ENCODE measurements at places on chromosomes 16 and 17.
A peak's percentile ranks its signal among the peaks of the same experiment; 100 is the strongest.

GRCh38 chr16:2698965-2699750 is 16.8 kb downstream of the KCTD5 start:
- DNase-seq = no peak

DNA sequence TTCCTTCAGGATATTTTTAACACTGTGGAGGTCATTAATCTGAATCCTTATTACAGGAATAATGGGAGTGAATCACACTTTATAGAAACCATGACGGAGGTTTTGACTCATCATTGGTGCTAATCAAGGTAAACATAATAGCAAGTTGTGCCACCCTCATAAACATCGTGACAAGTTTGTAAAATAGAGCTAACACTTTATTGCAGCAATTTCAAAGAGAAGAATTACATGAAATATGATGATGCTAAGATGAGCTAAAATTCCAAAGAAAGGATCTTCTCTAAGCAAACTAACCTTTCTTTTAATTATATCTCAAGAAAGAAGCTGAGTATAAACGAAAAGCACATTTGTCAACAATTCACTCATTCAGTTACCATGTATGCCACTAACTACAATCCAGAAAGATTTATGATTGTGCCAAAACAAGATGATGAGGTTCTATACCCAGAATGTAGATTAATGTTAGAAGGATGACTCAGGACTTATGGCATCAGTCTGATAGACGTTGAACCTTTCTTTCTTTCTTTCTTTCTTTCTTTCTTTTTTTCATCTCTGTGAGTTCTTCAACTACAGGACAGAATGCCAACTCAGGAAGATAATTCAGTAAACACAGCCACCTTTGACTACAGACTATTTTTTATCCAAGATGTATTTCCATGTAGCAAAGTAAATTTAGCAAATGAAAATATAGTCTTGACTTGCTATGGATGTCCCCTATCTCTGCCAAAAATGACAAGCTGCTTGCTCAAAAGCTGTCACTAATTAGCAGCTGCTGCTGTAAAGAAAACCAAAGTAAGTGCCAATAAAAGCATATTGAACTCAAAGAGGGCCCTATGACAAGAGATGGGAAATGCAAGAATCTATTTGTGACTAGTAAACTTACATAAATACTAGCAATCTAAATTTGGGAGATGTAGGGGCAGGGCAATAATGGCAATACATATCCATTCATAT is 23.3 kb downstream of the STAT5B start:
- no peak for DNase-seq

- DNase-seq = no peak
Observed at GRCh38 chr17:72702136-72702735, 390.3 kb downstream of the SLC39A11 start.

DNA sequence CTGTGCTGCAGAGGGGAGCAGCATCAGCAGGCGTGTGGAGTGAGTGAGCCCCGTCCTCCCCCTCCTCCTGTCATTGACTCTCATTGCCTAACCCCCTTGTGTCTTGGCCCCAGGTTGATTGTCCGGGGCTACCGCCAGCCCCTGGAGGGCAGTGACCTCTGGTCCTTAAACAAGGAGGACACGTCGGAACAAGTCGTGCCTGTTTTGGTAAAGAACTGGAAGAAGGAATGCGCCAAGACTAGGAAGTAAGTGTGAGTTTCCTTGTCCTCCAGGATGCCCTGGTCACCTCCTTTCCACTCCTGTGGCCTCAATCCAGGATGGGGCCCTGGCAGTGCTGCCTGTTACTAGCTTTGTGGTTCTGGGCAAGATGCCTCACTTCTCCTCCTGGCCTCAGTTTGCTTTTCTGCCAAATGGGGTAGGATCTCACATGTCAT is 87.0 kb downstream of the ABCC1 start:
- no peak for DNase-seq

DNA sequence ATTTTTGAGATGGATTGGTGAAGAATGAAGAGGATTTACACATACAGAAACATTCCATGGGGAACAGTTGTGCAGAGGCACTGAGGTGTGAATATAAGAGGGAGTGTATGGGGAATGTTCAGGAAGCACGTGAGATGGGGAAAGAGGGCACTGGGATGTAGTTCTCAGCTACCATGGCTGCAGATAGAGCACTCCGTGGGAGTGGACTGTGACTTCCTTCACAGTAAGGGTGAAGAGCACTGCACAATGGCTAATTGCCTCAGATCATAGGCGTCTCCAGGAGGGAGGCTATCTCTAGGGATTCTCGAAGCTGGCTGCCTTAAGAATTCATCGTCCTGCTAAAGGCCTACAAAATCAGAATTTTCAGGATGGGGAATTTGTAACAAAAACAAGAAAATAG is 7.0 kb downstream of the YPEL2 start:
- no peak for DNase-seq

GRCh38 chr16:66382171-66382965 is 15.9 kb downstream of the CDH5 start:
- DNase-seq = peak; percentile 32

- no peak for DNase-seq
Observed at GRCh38 chr17:78600181-78600721, 23.1 kb upstream of the DNAH17 start.

- DNase-seq = no peak
Observed at GRCh38 chr17:68972119-68972704, 17.0 kb upstream of the ABCA8 start.

- no peak for DNase-seq
Observed at GRCh38 chr17:60392845-60393702, 1.1 kb upstream of the USP32 start.

DNA sequence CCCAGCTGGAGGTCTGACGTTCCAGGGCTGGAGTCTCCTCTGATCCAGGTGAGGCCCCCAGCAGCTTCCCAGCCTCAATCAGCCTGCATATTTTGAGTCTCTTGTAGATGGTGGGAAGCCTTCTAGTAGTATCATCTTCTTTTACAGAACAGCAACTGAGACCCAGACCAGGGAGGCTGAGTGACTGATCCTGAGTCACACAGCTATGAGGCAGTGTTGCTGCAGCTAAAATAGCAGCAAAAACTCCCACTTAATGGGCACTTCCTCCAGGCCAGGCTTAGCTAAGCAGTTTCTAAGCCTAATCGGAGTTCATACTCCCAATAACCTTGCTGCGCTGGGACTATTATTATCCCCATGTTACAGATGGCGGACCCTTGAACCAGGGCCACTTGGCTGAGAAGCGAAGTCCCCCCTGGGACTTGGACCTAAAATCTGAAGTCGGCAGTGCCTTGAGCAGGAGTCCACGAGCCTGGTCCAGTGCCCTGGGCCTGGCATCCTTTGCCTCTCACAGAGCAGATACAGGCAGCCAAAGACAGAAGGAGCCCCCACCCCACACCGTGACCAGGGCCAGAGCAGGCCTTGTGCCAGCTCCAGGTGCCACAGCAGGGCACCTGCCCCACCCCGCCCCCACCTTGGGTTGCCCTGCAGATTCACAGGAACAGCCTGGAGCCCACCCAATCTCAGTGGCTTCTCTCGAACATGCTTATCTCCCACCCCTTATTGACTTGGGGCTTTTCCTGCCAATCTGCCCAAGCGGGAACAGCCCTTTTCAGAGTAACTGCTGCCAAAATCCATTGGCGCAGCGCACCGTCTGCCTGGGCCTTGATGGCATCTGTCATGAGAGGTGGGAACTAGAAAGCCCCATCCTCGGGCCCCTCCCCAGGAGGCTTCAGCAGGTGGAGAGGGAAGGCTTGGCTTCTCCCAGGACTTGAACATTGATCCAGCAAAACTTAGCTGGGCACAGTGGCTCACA is 65.1 kb downstream of the SOCS1 start:
- no peak for DNase-seq

- no peak for DNase-seq
Observed at GRCh38 chr17:17745476-17746455, 64.5 kb downstream of the RAI1 start.

- no peak for DNase-seq
Observed at GRCh38 chr17:73586921-73587602, 57.2 kb downstream of the SDK2 start.

GRCh38 chr17:75941442-75941819 is 589 bp upstream of the FBF1 start:
- no peak for DNase-seq

GRCh38 chr17:82948081-82948511 is 108.3 kb upstream of the ZNF750 start:
- DNase-seq = no peak

GRCh38 chr17:57697197-57697596 is 47.9 kb downstream of the CCDC182 start:
- DNase-seq = no peak

DNA sequence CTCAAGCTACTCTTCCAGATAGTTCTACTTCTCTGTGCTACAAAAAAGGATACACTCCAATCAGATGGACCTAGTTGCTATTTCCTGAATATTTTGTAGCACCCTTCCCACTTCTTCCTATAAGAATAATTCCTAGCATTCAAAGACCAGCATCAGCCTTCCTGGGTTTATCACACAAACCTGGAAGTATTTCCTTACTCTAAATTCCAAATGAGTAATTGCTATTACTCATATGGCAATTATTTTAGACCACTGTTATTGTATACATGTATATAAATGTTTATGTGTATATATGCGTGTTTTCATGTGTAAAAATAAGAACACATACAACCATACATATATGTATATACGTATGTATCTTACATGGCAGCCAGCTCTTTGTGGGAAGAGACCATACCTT is 130.6 kb downstream of the MYO1D start:
- no peak for DNase-seq

GRCh38 chr16:67407176-67407787 is 9.0 kb downstream of the ZDHHC1 start:
- no peak for DNase-seq

DNA sequence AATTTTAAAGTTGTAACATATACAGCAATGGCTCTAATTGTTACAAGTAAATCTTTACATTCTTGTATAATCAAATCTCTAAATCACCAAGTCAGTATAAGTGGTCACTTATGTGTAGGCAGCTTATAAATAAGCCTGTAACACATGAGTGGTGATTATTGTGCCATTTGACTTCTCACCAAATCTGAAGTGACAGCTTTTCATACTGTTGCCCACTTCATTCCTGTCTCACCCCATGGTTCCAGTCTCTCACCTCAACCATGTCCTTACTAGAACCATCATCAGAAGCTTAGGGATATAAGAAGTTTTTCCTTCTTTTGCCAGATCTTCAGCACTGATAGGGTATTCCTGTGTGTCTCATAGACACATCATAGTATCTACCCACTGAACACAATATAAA is 23.5 kb downstream of the TNRC6A start:
- no peak for DNase-seq

- no peak for DNase-seq
Observed at GRCh38 chr17:40598301-40598618, 33.0 kb upstream of the CCR7 start.

GRCh38 chr17:78101542-78101941 is 27.0 kb downstream of the TMC6 start:
- no peak for DNase-seq

DNA sequence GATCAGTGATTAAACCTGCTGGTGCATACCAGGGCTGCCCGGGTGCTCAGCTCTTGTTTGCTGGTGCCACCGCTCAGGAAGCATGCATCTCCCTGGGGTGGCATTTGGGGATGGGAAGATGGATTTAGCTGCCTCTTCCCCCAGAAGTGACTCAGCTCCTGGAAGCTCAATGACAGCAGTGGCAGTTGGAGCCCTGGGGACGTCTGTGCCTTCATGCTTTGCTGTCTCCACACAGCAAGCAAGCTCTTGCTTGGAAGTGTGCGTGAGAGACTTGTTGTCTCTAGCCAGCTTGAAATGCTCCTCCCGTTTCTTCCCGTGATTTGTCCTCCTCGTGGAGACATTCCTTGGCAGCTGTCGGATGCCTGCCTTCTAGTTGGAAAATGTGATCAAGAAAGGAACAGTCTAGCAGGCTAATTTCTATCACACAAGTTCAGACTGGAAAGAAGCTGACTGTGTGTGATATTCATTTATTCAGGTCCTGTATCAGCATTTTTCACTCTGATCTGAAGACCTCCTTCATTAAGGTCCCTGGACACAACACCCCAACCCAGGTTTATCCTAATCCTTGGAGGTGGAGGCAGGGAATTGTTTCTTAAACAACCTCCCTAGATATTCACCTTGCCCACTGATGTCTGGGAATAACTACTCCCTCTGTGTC is 73.0 kb downstream of the BMERB1 start:
- peak; percentile 78 for DNase-seq

DNA sequence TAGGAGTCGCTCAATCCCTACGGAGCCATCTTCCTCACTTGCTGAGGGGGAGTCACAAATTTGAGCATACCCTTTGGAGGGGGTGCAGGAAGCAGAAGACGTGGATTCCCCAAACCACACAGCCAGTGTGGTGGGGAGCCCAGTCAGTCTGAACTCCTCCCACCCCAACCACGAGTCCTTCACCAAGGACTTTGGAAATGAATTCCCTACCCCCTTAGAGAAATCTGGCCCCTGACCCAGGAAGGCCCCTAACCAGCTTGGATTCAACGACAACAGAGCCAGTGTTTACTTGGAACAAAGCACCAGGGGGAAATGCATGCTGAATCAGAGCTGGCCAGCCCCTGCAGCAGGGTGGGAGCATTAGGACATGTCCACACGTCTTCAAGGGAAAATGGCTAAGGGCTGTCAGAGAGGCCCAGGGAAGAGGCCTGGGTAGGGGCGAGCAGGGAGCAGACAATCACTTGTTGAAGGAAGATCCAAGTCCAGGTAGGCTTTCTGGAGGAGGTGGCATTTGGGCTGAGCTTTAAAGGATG is 5.5 kb upstream of the TMEM92 start:
- no peak for DNase-seq

- no peak for DNase-seq
Observed at GRCh38 chr17:71338396-71338795, 782.4 kb upstream of the SOX9 start.

- DNase-seq = no peak
Observed at GRCh38 chr17:40801157-40801556, 1.4 kb upstream of the KRT28 start.

DNA sequence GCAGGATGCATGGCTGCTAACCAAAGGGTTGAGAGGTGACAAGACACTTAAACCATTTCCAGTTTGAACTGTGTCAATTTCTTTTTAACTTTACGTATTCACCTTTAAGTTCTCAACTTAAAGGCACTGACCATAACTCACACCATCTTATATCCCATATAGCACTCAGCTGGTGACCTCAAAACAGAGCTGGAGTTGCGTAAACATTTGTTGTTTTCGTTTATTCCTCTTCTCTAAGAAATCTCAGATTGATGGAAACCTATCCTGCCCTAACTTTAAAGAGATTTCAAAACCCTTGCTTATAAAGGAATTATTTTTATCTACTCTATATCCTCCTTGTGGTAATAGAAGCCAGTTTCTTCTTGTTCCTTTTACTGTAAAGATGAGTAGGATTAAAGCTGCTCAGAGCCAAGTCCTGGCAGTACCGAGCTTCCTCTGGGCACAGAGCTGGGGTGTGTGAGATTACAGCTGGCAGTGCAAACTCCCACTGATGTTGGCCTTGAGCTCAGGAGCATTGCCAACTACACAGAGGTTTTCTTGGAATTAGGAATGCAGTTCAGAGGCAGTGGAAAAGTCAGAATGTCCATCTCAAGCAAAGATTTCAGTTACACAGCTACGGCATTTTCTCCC is 1.3 kb downstream of the KCTD2 start:
- no peak for DNase-seq

DNA sequence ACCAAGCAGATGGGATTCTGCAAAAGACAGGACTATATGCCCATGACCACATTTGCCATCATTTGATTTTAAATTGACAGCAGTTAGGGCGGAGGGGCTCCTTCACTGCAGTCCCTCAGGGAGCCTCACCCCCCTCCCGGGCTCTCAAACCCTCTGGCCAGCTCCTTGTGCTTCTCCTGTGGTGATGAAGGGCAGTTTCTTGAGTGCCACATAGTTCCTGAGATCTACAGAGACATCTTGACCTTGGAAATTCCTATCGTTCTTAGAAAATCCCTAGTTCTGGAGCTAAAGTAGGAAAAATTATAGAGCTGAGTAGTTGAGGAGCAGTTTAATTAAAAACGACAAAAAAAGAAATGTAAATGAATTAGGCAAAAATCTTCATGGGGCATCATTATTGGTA is 231.5 kb downstream of the CCDC182 start:
- no peak for DNase-seq

Data from GM04503 (cell line).